NCI-H2029 treated with DMSO at 0.1 percent for 48 hours (cell line): ENCODE measurements at places on chromosomes 7 and 10.

- DNase-seq: no peak
Observed at GRCh38 chr10:30057894-30058556, 1.4 kb downstream of the JCAD start.

DNA sequence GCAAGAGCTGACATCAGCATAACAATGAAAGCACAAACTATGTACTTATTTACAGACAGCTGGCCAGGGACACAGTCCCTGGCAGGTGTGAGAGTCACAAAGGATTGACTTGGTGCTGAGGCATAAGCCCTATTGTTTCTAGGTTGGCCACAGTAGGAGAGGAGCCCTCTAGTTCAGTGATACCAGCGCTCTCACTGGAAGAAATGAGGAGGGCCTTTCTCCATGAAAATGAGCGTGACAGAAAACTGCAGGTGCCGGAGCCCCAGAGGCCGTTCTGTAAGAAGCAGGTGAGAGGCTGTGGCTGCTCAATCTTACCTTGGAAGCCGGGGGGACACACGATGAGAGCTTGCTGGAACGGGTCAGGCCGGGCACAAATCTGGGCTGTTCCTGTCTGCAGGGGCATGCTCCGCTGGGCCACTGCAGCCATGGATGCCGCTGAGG, 90.5 kb downstream of the CLEC2L start:
- DNase-seq: no peak

GRCh38 chr10:112442063-112442462, 4.7 kb downstream of the ZDHHC6 start:
- no peak for DNase-seq

- no peak for DNase-seq
Observed at GRCh38 chr7:71886046-71886445, 526.1 kb downstream of the CALN1 start.

GRCh38 chr10:15370212-15370855, 755 bp downstream of the FAM171A1 start:
- DNase-seq: no peak

DNA sequence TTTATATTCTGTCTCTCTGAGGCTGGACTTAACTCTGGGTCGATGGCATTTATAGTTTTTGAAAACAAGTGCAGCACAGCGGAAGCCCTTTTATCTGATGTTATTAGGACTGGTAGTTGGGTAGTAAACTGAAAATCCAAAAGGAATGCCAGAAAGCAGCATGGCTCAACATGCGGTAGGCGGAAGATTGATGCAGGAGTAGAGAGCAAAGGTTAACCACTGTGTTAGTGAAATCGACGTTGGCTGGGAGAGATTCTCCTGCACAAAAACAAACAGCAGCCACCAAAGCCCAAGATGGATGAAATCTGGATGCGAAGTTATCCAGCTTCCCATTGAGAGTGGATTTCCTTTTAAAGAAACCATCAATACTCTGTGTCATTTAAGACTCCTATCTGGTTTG, 54.5 kb upstream of the EMX2 start:
- DNase-seq: no peak

GRCh38 chr7:149013876-149014275, 14.4 kb downstream of the PDIA4 start:
- DNase-seq: no peak

DNA sequence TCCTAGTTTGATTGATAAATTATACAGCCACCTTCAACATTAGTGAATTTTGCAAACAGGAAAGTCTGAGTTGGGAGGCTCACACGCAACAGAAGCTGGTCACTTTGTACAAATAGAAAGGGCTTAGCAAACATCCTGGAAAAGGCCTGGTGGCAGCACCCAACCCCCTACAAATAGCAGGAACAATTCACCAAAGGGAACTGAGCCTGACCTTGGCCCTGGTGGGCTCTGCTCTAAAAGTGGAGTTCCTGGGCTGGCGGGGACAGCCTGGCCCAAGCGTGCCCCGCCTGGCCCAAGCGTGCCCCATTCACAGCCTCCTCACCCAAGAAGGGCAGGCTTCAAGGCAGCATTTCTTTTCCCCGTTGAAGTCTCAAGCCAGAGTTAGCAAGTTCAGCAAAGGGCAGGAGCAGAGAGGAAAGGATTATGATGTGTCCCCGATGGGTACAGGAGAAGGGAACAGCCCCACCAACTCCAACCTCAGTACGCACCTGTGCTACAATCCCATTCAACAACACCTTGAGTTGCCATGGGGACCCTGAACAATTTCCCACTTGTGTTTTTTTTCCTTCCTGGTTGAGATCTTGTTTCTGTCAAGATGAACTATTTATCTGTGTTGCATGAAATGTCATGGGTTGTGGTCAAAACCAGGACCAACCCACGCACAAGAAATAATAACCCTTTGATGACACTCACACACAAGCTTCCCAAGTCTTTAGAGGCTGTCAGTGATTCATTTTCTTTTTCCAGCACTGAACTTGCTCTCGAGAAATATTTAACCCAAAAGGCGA, 43.4 kb downstream of the RGS10 start:
- DNase-seq: no peak

DNA sequence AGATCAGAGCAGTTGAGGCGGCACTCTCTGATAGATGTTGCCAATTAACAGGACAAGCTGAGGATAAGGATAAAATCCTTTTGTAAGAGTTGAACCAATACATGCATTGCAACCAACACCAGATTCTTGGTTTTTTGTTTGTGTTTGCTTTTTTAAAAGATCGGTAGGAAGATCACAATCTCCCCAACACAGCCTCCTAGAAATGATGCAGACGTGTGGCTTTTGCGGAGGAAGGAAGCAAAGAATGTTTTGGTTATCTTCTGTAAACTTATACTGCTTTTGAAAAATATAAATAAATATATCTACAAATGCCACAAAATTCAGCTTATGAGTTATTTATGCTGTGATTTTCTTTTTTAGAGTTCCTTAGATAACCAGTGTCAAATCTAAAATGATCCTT, 35.5 kb downstream of the PIK3AP1 start:
- no peak for DNase-seq

GRCh38 chr7:11604505-11604904, 227.5 kb downstream of the THSD7A start:
- DNase-seq: no peak
